ENCODE measurements at places on chromosomes 5 and 9.

DNA sequence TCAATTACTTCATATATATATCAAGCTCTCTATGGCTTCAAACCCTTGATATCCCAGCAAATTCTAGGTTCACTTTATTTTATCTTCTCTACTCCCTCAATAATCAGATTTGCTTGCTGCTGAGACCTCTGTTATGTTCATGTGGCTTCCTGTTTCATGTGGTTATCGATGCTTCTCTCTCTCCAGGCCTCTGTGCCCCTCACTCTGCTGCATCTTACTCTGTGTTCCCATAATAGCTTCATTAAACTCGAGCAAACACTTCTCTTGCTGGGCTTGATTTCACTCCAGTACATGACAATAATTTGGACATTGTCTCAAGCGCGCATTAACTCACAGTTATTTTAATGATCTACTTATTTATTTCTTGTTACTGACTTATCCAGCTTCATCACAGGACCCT is 798.8 kb downstream of the CDH9 start:
- no peak for DNase-seq

DNA sequence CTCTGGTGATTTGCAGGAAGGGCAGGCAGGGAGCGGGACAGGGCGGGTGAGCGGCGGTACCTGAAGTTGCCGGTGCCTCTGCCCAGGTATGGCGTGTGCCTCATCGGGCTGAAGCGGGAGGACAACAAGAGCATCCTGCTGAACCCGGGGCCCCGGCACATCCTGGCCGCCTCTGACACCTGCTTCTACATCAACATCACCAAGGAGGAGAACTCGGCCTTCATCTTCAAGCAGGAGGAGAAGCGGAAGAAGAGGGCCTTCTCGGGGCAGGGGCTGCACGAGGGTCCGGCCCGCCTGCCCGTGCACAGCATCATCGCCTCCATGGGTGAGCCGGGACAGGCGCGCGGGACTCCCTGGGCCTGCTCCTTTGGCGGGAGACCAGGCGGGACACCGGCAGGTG is 68.8 kb downstream of the KCNT1 start:
- no peak for DNase-seq

DNA sequence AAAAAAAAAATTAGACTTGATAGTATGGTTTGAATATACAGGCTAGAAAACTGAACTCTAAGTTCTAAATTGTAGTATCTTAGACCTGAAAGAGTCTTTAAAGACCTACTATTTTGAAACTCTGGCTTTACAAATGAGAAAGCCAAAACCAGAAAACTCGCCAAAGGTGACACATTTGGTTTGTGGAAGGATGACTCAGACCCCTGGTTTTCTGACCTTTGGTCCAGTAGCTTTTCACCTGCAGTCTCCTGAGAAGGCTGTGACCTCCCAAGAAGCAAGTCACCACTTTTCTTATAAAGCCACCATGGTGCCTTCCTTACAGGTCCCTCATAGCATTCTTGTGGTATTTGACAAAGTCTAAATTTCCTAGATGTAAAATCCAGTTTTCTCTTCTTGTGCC is 102.1 kb upstream of the CEP78 start:
- DNase-seq: no peak

- DNase-seq: peak; percentile 39
Measured at GRCh38 chr5:138180183-138180782, 1.4 kb downstream of the KIF20A start.

DNA sequence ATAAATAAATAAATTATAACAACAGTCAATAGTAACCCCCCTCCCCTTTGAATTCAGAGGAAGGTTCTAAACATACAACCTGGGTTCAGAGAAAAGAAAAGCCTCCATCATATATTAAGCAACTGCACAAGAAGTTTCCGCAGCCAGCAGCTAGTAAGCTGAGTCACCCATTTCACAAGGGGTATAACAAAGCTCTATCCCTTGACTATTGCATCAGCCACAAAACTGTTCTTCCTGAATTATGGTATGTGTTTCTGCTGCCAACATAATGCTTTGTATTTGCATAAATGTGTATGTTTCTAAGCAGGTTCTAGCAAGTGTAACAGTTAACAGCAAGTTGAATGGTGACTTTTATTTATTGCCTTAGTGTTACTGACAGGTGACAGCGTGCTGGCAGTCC is 6.8 kb upstream of the CEP120 start:
- no peak for DNase-seq

- no peak for DNase-seq
Measured at GRCh38 chr5:5278815-5279381, 138.8 kb downstream of the ADAMTS16 start.

GRCh38 chr9:98121058-98121457 is 2.0 kb upstream of the TRIM14 start:
- DNase-seq: peak; percentile 50

DNA sequence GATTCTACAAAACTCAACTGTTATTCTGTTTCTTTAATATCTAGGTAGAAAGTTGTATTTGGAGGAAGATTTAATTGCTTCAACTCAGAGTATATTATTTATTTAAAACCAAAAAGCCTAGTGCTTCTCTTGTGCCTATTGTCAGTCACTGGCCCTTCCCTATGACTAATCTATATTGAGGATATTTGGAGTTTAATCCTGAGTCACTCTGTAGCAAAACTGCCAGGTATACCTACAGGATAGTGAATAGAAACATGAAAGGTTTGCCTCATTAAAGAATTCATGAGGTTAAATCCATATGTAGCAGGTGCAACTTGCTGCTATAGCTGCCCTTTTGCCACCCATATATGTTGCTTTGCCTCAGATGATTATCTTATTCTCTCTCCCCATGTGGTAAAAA is 15.1 kb downstream of the PLK2 start:
- no peak for DNase-seq

DNA sequence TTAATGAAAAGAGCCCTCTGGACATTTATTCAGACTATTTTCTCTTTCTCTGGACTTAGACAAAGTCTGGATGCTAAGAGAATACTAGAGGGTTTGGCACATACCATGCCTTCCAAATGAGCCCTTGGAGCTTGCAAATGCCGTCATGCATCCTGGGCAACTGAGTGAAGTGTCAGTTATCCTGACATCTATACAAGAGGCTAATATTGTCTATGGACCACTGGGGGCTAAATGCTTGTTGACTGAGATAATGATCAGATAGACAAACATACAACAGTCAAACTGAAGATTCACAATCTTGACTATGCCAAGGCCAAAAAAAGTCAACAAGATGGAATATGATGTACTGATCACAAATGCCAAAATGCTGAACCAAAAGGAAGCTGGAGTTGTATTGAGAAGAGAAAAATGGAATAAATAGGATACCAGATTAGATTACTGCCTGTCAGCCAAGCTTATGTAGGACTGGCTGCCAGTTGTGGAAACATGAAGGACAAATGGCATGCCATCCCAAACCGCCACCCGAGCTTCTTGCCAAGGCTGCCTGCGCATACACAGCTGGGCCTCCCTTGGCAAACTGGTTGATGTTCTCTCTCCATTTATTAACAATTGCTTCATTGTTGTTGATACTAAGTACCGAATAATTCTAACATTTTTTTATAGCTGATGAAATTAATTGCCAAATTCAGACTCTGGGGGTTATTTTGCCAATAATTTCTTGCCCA is 240.1 kb upstream of the GRAMD2B start:
- DNase-seq: no peak

GRCh38 chr5:93794954-93795353 is 53.6 kb upstream of the POU5F2 start:
- no peak for DNase-seq

GRCh38 chr5:151523335-151523734 is 67.8 kb downstream of the FAT2 start:
- DNase-seq: peak; percentile 27

DNA sequence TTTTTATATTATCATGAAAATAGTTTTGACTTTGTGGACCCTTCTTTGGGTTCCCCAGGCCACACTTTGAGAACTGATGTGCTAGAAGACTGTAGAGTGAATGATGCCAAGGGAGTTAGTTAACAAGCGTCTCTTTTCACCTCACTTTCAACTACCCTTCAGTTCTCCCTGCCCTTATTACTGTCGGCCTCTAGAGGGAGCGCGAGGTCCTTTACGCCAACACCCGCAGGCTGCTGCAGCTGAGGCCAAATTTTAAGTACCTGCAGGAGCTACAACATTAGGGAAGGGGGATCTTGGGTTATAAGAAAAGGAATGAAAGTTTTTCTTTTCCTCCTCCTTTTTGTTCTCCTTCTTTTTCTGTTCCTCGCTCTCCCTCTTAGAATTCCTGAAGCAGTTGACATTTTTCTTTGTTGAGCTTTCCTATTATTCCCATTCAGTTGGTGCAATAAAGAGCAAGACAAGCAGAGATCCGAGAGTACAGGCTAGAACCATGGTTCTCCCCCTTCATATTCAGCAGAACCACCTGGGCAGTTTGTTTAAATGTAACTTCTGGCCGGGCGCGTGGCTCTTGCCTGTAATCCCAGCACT is 84.0 kb downstream of the ZFAND5 start:
- DNase-seq: peak; percentile 74

- no peak for DNase-seq
Measured at GRCh38 chr9:4086119-4087090, 213.5 kb downstream of the GLIS3 start.

DNA sequence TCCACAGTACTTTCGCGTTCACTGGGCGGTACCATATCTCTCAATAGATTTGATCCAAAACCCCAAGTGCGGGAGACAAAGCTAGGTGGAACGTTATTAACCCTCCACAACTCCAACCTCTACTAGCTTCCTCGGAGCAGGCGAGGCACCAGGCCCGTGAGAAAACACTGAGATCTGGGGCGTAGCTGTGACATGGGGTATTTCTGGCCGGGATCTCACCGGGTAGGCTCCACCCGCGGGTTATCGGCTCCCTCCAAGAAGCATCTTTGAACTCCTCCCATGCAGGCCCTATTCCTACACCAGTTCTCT is 350 bp upstream of the SLC25A46 start:
- DNase-seq: no peak

DNA sequence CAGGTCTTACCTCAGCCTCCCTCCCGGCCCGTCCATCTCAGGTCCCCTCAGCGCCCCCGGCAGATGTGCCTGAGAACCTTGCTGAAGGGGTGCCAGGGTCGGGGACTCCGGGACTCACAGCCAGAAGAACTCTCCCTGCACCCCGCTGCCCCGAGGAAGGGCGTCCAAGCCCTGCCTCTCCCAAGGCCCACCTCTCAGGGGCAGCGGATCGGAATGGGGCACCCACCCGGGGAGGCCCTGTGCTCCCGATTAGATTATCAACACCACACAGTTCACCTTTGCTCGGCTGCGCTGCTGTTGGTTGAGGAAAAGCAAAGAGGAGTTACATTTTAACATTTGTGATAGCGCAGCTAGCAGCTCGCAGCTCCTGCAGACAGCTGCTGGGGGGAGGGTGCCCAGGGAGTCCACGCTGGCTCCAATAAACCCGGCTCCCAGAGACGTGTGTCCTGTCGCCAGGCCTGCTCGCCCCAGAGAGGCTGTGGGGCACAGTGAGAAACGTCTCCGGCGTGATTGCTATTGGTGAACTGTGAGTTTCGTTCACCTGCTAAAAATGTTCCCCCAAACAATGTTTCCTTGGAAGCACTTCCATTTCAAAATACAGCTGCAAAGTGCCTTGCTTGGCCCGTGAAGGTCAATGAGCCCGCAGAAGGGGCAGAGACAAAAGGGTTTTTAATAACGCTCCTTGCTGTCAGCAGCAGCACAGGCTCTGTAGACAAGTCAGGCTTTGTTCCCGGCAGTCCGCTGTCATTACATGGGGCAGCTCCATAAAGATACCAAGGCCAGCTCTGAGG is 18.6 kb upstream of the SLC6A19 start:
- no peak for DNase-seq

DNA sequence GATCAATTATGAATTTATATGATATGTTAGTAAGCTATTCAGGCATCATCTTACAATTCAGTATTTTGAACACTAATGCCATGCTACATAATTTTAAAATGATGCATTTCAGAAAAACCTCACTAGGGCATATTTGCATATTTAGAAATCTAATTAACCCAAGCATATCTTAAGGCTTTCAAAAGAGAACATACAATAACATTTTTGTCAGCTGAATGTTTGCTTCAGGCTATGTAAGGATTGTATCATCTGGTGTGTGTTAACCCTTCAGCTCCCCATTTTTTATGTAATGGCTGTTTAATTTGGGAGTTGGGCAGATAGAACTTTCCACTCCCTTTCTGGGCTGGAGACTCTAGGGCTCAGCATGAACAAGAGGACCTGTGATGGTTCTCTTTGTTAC is 299.1 kb upstream of the EFNA5 start:
- DNase-seq: no peak

GRCh38 chr9:8364026-8364752 is 564.6 kb upstream of the DMAC1 start:
- DNase-seq: no peak

GRCh38 chr5:147558826-147559225 is 49.0 kb upstream of the DPYSL3 start:
- DNase-seq: no peak

DNA sequence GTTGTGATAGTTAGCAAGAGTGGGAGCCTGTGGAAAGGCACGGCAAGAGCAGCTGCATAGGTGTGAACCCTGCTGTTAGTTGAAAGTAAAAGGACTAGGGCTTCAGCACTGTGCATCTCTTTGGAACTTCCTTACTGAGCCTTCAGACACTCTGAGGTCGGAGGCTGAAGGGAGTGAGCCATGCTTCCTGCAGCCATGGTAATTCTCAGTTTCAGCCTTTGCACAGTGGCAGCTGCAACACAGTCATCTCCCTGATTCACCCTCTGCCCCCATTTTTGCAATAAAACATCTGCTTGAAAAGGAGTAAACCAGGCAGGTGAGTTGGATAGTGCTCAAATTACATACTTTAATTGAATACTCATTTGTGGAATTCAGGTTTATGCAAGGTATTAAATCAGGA is 6.5 kb upstream of the TLE4 start:
- no peak for DNase-seq

GRCh38 chr5:15615859-15616258 is 115.9 kb downstream of the FBXL7 start:
- no peak for DNase-seq

- DNase-seq: no peak
Measured at GRCh38 chr5:31860726-31861433, 221.9 kb downstream of the PDZD2 start.

DNA sequence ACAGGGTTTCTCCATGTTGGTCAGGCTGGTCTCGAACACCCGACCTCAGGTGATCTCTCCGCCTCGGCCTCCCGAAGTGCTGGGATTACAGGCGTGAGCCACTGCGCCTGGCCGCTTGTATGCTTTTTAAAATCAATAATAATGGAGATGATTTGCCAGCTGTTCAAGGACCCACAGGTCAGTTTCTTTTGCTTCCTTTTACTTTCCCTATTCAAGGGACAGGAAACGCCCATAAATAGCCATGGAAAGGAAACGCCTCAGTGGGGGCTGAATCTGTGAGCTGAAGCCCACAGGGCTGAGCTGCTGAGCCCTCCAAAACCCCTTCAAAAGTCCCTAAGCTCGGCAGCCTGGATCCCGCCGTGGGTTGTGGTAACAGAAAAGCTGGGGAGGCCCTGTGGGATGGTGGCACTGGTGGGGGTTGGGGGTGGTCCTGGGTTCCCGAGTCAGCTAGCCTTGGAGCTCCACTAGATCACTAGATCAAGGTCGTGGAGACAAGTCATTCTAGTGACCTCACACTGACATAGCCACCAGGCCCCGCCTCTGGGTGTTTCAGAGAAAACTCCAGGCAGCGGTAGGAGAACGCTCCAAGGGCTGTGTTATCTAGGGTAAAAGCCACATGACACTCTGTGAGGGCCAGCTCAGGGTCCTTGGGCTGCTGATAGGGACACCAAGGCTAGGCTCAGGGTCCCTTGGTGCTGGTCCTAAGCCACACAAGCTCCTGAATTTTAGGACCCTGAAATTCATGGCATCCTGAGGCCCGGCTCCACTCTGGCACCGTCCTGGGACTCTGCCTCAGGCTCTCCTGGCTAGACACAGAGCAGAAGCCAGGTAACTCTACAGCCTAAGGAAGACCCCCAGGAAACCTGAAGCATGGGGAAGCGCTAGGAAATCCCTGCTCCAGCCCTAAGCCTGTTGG is 18.0 kb upstream of the DUSP1 start:
- no peak for DNase-seq
